Chondrocyte (in vitro differentiated cells): ENCODE measurements at places on chromosomes 4 and X. TPM values are rescaled to one million over a fixed set of nuclear protein-coding genes. Genes with fewer than 3 reads are reported as not detected.

The SORCS2 gene
- 9.4 to 21.7 TPM (median 10.9 TPM) in 3 replicates for total RNA-seq

The CCKAR gene
- not detected in 3 replicates for total RNA-seq

The CFAP47 gene
- total RNA-seq = not detected in 3 replicates

The FIP1L1 gene
- total RNA-seq = 46.0 to 50.9 TPM (median 46.0 TPM) in 3 replicates

The MED14 gene
- total RNA-seq = 53.0 to 69.3 TPM (median 62.9 TPM) in 3 replicates
